Fibroblast of lung (primary cell): ENCODE measurements at places on chromosomes 1 and 21. TPM values are rescaled to one million over a fixed set of nuclear protein-coding genes. Genes with fewer than 3 reads are reported as not detected.
A peak's percentile ranks its signal among the peaks of the same experiment; 100 is the strongest.

CYYR1 gene
- 0.09 TPM in 1 of 2 replicates, not detected in the other for polyA plus RNA-seq

- no peak for DNase-seq
Measured at GRCh38 chr1:151711044-151711800, 5.4 kb downstream of the CELF3 start.

RER1 gene
- polyA plus RNA-seq = 271 TPM in 2 replicates

DNA sequence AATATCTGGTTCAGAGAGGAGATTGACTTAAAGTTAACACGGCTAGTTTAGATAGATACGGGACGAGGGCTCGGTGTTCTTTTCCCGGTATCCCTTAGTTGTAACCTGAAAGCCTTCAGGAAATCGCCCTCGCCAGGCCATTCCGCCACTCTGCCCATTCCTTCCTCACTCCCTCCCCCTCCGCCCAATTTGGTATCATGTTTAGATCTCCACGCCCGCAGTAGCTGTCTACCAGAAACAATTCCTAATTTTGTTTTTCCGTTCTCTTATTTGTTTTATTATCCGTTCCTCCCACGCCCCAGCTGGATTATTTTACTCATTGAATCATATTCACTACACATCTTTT lies 685 bp upstream of the VAMP4 start:
- DNase-seq = peak; percentile 54

- DNase-seq = no peak
Measured at GRCh38 chr1:9441451-9442133, 97.7 kb upstream of the SLC25A33 start.

PGLYRP4 gene
- not detected in 2 replicates for polyA plus RNA-seq

DNA sequence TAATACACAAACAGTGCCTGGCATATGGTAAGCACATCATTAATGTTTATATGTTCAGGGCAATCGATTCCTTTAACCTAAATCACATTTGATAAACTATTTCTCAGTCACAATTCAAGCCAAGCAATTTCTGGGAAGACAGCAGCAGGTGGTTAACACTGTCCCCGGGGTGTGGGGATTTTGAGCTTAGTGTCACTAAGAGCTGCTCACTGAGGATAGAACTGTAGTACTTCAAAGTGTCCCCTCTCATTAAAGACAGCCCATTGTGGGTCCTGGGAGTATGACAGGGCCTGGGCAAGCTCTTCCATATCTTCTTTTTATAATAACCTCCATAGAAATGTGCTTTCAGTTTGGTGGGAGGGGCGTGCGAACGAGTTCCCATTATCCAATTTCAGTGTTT lies 8.4 kb upstream of the GALNT2 start:
- no peak for DNase-seq

LINGO4 gene
- not detected in 2 replicates for polyA plus RNA-seq

OR10J1 gene
- not detected in 2 replicates for polyA plus RNA-seq

DNA sequence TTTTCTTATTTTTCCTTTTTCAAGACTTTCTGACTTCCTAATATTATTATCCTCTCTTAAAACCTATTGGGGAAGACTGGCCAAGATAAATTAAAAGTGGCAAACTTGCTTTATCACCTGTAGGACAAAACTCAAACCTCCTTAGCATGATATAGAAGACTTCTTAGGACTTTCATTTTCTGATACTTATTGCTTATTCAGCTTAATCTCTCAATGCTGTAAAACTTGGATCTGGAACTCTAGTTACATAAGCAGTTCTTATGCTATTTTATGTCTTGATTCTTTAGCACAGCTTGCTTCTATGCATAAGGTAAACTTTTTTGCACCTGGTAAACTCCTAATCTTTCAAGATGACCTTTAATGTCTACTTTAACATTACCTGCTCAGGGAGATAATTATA lies 382.3 kb upstream of the LRRC7 start:
- DNase-seq = no peak
